ENCODE measurements at places on chromosomes 5 and 9.

DNA sequence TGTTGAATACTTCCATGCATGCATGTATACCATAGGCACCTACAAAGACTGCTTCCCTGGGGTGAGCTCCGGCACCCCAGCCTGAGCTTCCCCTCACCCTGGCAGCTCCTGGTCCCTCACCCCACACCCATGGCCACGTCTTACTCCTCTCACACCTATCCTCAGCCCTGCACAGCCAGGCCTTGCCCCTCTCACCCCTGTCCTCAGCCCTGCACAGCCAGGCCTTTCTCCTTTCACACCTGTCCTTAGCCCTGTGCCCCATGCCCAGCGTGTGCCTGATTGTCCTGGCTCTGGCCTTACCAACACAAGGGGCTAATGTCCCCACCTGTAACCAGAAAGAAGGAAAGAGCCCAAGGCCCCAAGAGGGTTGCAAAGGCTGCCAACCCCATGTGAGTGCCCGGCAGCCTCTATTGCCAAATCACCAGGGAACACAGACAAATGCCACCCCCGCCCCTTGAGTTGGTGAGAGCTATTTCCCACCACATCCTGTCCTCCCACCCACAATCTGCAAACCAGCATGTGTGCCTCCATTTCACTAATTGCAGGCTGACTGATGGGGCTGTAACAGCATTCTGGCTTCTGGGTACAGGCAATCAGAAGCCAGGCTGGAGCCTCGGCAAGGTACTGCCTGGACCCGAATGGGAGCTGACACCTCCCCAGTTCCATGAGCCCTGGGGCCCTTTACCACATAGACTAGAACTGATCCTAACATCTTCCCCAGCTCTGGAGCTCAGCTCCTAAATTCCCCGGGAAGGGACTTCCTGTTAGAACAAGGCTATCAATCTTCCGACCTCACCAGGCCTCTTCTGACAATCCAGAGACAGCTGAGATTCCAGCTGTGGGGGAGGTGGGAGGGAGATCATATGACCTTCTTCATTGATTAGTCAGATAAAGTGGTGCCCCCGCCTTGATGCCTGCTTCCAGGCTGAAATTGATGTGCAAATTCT lies 78.2 kb downstream of the FAM114A2 start:
- DNase-seq = no peak

- no peak for DNase-seq
Measured at GRCh38 chr9:15274425-15274824, 32.6 kb downstream of the TTC39B start.

GRCh38 chr5:2563046-2563445 lies 188.4 kb downstream of the IRX2 start:
- DNase-seq = no peak

DNA sequence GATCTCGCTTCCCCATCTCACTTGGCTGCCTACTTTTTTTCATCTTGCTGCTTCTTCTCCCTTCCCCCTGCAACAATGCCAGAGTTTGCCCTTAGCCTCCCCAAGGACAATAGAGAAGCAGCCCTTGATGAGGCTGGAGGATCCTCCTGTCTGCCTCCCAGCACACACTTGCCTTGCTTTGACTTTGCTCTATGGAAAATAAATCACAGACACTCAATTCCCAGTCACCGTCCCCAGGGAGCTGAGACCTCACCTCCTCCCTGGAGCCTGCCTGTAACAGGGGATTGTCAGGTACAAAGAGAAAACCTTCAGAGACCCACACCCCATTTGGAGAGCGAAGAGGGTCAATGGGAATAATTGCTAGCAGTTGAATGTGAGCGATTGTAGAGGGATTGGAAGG lies 242.1 kb upstream of the ZNF462 start:
- DNase-seq = no peak

DNA sequence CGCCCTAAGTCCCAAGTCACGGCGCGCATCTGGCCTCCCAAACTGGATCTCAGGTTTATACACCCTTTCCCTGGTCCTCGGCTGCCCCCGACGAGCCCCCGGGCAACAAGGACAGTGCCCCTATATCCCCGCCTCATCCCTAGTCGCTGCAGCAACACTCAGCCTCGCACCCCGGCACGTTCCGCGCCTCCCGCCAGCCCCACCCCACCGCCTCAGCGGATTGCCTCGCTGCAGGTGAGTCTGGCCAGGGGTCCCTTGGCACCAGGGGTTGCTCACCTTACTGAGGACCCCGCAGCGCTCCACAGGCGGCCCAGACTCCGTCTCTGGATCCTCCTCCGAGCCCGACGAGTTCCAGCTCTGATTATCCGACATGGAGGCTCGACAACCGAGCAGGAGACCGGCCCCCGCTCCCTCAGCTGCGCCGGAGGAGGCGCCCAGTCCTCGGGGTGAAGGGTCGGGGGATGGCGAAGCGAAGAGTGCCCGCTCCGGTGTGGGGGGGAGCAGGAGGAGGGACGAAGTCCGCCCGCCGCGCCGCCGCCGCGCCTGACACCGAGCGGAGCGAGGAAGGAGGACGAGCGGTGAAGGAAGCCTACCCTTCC lies 494 bp downstream of the CERT1 start:
- peak; percentile 16 for DNase-seq

GRCh38 chr9:119005162-119005561 lies 364.1 kb downstream of the BRINP1 start:
- no peak for DNase-seq

DNA sequence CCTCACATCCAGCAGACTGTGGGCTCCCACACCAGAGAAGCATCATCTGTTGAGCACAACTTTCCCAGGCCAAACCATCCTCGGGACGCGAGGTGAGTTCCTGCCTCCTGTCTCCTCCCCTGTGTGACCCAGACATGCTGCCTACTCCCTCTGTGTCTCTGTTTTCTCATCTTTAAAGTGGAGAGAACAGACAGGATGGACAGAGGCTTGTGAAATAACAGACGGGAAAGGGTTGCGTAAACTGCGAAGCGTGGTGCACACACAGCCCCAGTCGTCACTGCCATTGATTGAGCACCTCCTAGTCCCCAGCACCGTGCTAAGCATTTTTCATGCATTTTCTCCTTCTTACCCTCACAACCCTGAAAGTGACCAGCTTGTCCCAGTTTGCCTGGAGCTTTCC lies 52.1 kb upstream of the LMX1B start:
- DNase-seq = no peak

All from MM.1S (cell line).